ENCODE measurements at places on chromosomes 16 and 17.

DNA sequence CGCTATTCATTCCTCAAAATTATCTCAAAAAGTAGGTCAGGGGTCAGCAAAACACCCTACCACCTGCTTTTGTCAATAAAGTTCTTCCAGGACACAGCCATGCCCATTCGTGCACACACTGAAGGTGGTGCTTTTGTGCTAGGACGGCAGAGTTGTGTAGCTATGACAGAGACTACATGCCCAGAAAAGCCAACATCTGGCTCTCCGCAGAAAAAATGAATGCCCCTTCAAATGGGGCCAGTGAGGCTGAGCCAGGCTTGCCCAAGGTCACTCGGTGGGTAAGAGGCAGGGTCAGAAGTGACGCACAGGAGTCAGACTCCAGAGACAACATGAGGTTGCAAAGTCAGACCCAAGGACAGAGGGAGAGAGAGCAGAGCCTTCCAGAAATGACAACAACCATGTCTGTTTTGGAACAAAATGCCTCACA lies 200.1 kb downstream of the XYLT1 start:
- DNase-seq: no peak

GRCh38 chr17:80850109-80850508 lies 141.5 kb upstream of the CHMP6 start:
- DNase-seq: no peak

DNA sequence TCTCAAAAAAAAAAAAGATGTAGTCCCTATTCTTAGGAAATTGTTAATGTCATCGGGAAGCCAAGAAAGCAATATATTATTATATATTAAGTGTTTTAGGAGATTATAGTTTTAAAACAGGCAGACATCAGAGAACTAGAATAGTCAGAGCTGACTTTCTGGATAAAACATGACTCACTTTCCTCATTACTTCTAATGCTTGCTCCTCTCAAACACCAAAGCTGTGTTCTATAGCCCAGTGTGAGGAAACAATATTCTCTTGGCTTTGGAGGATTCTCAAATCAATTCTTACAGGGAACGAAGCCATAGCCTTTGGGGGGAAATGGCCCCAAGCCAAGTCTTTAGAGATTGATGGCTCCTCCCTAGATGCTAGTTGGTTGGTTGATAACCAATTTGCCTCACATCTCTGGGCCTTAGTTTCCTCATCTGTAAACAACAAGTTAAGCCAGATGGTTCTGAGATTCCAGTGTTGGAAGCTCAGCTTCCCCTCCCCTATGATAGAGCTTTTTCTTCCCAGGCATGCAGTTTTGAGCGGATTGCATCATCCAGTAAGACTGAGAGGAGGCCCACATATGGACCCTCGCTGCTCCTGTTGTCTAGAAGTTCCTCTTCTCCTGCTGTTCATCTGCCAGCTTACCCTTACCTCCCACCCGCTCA lies 12.4 kb downstream of the NMT1 start:
- no peak for DNase-seq

- no peak for DNase-seq
Measured at GRCh38 chr16:23334950-23335349, 32.8 kb downstream of the SCNN1B start.

DNA sequence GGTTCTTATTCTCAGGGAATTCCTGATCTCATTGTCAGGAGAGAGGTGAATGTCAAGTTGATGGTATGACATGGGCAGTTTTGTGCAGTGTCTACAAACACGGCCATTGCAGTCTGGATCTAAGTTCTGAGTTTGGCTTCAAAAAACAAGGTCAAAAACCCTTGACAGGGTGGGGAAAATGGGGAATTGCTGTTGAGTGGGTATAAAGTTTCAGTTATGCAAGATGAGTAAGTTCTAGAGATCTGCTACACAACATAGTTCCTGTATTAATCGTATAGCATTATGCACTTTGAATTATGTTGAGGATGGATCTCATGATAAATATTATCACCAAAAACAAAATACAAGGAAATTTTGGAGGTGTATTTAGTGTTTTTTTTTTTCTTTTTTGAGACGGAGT lies 36.6 kb upstream of the CARMIL2 start:
- DNase-seq: no peak

GRCh38 chr16:57165938-57166337 lies 19.9 kb downstream of the PSME3IP1 start:
- DNase-seq: no peak

- DNase-seq: no peak
Measured at GRCh38 chr16:50038286-50038685, 13.3 kb downstream of the CNEP1R1 start.

GRCh38 chr17:72349491-72349995 lies 228.7 kb downstream of the SOX9 start:
- DNase-seq: no peak

DNA sequence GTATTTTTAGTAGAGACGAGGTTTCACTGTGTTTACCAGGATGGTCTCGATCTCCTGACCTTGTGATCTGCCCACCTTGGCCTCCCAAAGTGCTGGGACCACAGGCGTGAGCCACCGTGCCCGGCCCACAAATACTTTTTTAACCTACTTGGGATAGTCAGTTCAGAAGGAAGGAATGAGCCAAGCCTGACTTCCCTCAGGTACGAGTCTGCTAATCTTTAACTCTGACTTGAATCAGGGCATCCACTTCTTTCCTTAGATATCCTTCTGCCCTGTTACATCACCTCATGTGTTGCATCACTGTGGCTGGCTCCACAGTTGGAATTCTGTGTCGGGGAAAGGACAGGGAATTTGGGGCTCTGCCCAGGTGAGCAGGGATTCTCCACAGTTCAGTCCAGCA lies 120.8 kb downstream of the MSI2 start:
- DNase-seq: no peak

DNA sequence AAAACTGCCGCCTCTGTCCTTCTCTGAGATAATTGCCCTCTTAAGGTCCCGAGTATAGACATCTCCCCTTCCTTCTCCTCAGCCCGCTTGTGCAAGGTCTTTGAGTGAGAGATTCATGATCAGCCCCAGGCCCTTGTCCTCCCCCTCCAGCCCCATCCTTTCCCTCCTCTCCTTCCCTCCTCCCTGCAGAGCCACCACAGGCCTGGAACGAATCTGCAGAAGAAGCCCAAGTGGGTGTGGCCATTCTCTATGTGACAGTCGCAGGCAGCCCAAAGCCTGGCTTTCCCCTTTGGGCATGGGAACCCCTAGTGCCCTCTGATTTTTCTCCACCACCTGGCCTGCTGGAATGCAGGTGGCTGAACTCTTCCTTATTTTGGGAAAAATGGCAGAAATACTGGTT lies 7.2 kb upstream of the NDRG4 start:
- DNase-seq: no peak

- no peak for DNase-seq
Measured at GRCh38 chr17:33623841-33624240, 330.7 kb upstream of the ASIC2 start.

GRCh38 chr17:57890857-57891232 lies 41.0 kb upstream of the MRPS23 start:
- DNase-seq: no peak

Data from effector CD8-positive, alpha-beta T cell (primary cell).